Fibroblast of gingiva (primary cell): ENCODE measurements at places on chromosomes 2 and 18.
A peak's percentile ranks its signal among the peaks of the same experiment; 100 is the strongest.

DNA sequence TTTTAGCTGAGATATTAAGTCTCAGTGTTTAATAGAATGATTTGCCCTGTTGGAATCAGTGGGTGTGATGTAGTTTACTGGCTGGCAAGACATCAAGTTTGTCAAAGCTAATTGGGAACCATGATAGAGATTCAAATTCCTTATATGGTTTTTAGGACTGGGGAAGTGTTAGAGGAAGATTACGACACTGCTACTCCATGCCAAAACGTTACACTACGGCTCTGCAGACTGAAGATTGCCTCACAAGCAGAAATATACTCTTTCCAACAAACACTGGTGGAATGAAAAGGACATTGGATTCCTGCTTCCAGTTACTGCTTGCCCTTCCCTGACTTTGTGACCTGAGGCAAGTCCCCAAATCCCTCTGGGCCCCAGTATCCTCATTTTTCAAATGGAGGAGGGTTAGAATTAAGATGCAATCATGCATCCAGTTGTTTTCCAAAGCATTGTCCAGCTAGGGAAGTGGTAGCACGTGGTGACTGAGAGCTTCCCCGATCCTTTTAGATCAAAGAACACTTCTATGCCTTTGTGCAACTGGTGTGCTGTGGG lies 147.6 kb downstream of the CDC42EP3 start:
- DNase-seq, result peak; percentile 89

DNA sequence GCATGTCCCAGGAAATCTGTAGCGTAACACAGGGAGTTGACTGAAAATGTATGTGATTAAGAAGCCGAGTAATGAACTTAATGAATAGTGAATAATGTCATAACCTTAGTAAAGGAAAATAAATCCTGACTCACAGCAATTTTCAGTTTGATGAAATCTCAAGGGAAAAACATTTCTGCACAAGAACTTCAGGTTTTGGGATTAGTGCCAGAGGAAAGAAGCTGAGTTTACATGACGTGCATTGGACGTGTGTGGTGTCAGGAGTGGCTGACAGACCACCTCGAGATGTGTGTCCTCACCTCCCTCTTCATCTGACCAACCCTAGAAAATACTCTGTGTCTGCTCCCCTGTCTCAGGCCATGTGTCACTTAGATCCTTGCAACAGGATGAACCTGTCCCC lies 39.1 kb downstream of the VWA3B start:
- no peak for DNase-seq

DNA sequence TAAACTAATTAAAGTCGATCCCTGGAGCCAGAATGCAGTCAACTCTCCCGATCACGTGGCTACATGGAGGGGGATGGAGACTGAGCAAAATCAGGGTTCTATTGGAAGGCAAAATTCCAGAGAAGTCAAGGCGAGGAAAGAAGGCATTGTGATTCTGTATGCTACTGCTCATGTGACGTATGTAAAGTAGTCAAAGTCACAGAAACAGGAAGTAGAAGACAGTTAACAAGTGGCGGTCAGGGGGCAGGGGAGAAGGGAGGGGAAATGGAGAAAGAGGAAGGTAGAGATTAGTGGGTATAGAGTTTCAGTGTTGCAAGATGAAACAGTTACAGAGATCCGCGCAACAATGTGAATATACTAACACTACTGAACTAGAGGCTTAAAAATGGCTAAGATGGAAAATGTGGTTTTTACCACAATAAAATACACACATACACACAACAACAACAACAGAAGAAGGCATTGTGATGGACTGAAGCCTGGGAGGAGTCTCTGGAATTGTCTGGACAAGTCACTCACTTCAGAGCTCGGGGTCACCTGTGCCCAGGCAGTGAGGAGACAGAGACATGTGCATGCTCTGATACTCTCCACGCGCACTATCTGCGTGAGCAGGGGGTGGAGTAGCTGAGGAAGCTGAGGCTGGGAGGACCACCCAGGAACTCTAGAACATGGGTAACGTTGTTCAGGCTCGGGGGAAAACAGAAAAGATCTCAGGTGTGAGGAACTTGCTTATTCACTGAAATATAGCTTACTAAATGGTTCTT lies 89.9 kb upstream of the CDCA7 start:
- no peak for DNase-seq

GRCh38 chr2:234970477-234970882 lies 18.7 kb downstream of the SH3BP4 start:
- no peak for DNase-seq

DNA sequence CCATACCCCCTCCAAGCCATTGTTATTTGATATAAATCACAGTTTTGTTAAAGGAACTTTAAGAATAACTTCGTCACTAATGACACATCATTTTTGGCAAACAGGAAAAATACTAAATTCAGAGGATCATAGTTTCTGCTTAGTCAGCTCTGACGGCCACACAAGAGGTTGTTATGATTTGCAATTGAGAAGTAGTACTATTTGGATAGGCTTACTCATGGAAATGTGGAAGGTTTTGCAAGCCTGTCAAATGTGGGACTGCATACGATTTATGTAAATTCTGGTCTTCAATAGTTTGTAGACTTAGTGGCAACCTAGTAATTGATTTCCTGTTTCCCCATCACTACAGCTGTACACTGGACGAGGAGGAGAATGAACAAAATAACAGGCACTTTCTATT lies 108.1 kb downstream of the ARHGEF33 start:
- peak; percentile 98 for DNase-seq
